Hematopoietic multipotent progenitor cell treated with erythropoietin and hydrocortisone succinate and interleukin-3 and kit ligand, for 8 days (in vitro differentiated cells): ENCODE measurements at places on chromosomes 7 and 10.

DNA sequence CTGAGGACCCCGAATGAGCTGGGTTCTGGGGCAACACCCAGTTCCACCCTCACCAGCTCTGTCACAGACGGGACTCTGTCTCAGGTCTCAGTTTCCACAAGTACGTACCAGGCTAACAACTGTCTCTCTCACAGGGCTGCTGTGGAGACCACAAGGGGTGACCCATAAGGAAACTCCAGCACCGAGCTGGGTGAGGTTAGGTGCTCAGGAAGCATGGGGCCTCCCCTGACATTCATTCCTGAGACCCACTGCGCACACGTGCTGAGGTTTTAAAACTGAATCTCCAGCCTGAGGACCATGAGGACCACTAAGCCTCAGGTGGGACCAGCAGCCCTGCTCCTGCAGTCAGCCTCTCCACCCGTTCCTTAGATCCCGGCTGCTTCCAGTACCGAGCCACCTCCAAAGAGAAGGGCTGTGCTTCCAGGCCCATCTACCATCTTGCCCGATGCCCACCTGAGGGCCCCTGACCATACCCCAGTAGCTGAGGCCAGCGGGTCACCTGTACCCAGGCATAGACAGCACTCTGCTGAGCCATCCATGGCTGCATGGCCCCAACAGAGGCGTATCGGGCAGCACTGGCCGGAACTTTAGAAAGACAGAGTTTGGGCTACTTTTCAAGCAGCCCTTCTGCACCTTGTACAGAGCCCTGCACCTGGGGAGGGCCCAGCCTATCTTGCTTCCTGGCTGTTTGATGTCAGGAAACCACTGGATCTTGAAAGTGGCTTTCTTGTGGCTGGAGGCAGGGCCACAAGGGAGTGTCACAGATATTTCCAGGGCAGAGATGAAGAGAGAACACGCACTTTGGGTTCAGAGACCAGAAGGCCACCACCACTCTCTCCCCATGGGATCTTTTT, 18.7 kb downstream of the HSPA12A start:
- DNase-seq: no peak

DNA sequence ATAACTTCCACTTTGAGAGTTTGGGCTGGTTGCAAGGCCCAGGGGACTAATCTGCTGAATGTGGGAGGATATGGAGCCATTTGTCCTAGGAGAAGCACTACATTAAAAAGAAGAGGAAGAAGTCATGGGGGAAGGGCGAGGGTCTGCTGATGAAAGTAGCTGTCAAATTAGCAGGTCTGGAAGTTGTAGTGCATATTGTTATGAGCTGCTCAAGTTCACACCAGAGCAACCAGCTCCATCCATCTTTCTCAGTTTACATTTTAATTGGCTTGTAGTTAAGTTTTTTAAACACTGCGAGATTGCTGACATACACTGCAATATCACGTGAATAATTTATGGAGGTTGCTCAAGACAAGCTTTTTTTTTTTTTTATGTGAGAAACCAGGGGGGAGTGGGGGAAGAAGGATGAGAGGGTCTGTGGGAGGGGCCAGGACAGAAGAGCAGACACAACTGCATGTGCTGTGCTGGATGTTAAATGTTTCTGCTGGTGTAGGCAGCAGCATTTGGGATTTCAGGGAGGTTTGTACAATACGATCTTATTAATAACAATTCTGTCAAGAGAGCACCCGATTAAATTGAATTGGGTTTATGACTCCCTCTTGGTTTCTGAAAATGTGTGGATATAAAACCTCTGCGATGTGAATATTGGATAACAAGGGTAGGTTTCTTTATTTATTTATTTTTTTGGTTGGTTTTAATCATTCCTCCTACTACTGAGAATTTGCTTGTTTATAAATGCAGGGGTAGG, 759.0 kb upstream of the GALNT17 start:
- DNase-seq: no peak

DNA sequence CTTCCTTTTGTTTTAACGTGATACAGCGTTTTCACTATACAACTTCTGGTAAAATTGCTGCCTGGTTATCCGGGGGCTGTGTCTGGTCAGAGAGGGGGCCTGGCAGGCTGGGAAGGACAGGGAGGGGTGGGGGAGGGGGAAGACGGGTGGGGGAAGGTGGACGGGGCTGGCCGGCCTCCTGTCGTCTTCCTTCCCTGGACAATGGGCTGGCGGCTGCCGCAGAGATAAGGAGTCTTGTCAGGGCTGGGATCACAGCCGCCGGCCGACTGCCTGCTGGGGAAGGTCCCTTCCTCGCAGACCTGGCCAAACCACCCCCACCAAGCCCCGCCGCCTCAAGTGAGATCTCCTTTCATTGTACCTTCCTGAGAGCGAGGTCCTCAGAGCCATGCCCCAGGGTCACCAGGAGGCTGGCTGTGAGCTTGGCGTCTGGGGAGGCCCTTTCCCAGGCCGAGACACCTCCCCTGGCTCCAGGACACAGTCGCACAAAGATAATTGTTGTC, 151.2 kb upstream of the TNRC18 start:
- no peak for DNase-seq

GRCh38 chr7:122211362-122211761, 67.3 kb upstream of the AASS start:
- DNase-seq: no peak

DNA sequence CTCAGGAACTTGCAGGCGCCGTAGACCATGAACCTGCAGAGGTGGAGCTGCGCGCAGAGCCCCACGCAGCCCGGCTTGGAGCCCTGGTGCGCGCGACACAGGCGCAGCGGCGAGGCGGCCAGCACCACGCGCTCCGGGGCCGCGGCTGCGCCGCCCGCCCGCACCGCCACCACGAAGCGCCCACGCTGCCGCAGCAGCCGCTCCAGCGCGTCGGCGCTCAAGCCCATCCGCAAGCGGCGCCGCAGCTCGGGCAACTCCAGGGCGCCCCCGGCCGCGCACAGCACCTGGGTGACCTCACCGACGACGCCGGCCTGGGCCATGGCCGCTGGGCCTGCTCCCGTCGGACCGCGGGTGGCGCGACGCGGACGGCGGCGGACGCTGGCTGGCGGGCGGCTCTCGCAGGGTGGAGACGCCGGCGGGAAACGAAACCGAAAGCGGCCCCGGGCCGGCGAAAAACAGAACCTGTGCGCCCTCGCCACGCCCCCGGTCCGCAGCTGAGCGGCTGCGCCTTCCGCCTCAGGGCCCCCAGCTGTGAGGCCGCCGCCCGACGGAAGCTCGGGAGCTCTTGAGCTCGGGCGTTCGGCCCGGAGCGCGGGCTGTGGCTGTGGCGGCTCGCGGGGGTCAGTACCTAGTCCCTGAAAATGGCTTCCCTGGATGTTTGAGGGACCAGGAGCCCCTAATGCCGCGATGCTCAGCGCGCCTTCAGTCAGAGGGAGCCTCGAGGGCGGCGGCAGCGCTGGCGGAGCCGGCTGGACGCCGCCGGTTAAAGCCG, at the start of gene PARP12:
TSS of gene PARP12 (minus strand) at position 424 of the 772 bp plus-strand sequence. CDS start at position 320, 104 bp downstream.
- DNase-seq: peak; percentile 82

DNA sequence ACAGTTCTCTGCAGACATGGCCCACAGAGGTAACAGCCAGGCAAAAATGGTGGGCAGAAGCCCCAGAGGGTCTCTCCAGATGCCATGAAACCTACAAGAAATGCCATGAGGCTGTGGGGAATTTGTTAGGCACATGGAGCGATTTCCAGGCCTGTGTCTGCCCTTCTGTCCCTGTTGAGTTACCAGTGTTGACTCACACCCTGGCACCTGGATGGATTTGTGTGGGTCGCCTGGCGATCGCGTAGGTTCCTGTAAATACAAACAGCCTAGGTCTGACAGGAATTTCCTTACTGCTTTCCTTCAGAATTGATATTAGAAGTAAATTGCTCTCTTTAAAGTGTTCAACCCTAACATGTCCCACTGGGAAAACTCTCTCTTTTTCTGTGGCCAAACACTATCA, 164.9 kb upstream of the EEPD1 start:
- DNase-seq: no peak

DNA sequence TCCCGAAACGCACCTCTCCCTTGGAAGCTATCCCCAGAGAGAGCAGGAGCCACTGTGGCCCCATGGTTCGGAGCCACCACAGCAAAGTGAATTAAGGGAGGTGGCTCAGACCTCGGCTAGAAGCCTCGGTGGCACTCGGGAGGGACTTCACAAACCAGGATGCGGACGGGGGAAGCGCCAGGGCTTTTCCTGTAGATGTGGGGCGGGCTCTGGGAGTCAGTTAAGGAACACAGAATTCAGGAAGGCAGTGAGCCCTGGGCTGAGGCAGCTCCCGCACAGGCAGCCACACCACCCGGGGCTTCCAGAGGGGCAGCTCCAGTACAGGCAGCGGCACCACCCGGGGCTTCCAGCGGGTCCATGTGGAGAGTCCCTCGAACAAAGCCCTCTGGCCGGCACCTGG, 42.7 kb upstream of the DPYSL4 start:
- DNase-seq: no peak
